ENCODE measurements at places on chromosomes 6 and 20. TPM values are rescaled to one million over a fixed set of nuclear protein-coding genes. Genes with fewer than 3 reads are reported as not detected.

Gene OPRL1
- 1.2 TPM for total RNA-seq

Gene ZNF292
- total RNA-seq, result 24.5 TPM

Gene KIAA1755
- 0.24 TPM for total RNA-seq

DNA sequence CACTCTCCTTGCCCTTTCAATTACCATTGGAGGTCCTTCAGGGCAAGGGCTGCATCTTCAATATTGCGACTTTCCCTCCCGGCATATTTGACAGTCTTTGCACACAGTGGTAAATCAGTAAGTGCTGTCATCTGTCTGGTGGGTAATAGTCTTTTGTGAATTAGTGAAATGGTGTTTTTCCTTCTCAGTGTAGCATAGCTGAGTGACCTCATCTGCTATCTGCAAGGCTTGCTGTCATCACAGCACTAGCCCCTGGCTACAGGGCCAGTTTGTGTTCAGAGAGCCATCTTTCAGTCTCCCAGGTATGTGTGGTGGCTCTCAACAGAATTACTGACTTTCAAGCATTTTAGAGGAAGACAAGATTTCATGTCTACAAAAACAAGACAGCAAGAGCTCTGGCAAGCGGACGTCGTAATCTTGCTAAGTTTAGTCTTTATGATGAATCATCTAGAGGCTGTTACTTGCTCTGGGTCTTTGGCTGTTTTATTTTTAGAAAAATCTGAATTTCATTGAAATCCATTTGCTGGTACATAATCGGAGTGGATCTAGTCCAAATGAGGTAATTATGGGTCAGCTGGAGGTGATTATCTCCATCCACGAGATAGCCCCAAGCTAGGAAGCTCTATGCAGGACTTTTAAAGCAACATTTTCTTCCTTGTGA, 528.9 kb downstream of the EPM2A start:
- DNase-seq, result no peak

- DNase-seq, result no peak
These were observed 75.1 kb upstream of the SYNJ2 start for GRCh38 chr6:157906537-157907061.

DNA sequence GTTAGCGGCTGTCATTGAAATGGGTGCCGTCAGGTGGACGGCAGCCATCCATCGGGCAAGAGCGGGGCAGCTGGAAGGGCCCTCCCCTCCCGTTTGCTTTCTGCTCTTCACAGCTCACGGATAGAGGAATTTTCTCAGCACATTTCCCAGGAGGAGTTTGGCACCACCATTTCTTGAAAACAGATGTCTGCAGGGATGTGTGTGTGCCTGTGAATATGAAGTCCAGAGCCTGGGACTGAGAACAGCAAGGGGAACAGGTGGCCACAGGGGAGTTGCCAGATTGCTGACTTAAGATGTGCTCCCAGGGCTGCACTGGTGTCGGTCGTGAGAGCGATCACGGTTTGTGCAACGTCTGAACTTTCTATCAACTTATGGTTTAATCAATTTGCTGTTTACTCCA, 22.1 kb upstream of the ECI2 start:
- no peak for DNase-seq

DNA sequence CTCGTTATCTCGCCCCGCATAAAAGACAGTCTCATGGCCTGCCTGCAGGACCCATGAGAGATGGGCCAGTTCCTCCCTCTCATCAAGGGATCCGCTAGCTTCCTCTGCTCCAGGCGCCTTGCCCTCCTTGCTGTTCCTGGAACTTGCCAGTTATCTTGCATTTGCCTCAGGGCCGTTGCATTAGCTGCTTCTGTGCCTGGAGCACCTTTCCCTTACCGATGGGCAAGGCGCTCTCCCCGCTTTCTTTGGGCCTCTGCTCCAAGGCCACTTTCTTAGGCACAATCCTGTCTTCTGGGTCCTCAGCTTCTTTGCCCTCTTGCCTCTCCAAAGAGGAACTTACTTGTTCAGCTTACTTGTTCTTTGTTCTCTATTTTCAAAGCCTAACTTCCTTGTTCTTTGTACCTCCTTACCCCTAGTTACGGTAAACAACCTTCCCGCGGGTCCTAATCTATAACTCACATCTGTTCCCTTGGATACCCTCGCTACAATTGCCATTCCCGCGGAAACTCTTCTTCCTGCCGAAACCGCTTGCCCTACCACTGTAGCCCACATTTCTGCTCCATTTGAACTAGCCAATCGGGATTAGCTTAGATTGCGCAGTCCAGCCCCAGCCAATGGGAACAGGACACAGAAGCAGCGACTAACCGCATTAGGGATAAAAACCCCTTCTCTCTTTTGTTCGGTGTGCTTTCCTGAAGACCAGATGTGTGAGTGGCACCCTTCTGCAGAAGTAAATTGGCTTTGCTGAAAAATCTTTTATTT, 887 bp upstream of the NSFL1C start:
- DNase-seq, result no peak

GRCh38 chr6:162615016-162615705, 112.4 kb downstream of the PRKN start:
- no peak for DNase-seq

DNA sequence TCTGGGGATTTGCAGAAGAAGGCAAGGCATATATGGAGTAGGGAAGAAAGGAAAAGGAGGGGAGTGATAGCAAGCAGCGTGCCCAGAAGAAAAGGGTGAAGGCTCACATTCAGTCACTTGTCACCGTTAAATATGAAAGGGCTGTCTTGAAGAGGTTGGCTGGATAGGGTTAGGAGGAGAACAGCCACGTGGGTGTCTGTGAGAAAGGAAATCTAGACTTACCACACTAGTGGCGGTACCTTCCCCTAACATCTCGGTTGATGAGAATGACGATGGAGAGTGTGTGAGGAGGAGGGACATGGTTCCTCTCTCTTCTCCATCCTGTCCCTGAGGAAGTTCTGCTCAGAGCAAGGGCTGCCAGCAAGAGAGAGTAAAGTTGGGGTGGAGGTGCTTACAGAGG, 74.3 kb upstream of the CCN6 start:
- no peak for DNase-seq

DNA sequence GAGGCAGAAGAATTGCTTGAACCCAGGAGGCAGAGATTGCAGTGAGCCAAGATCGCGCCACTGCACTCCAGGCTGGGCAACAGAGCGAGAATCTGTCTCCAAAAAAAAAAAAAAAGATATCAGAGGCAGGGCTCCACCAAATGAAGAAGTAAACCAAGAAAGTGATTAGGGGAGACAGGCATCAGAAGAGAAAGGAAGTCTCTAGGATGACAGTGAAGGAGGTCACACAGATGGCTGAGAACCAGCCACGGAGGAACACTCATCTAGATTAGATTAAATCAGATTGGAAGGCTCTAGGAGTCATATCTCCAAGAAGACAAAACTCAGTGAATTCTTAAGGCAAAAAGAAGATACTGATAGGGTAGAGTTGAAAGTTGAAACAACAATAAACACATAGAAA, 102.2 kb upstream of the CCDC28A start:
- no peak for DNase-seq

- no peak for DNase-seq
These were observed 52.9 kb upstream of the MLN start for GRCh38 chr6:33856655-33857054.

Data from omental fat pad (tissue), 4 donors.